ENCODE measurements at places on chromosomes 16 and 17.

- DNase-seq = no peak
These were observed 151.2 kb downstream of the CBLN1 start for GRCh38 chr16:49130397-49130796.

DNA sequence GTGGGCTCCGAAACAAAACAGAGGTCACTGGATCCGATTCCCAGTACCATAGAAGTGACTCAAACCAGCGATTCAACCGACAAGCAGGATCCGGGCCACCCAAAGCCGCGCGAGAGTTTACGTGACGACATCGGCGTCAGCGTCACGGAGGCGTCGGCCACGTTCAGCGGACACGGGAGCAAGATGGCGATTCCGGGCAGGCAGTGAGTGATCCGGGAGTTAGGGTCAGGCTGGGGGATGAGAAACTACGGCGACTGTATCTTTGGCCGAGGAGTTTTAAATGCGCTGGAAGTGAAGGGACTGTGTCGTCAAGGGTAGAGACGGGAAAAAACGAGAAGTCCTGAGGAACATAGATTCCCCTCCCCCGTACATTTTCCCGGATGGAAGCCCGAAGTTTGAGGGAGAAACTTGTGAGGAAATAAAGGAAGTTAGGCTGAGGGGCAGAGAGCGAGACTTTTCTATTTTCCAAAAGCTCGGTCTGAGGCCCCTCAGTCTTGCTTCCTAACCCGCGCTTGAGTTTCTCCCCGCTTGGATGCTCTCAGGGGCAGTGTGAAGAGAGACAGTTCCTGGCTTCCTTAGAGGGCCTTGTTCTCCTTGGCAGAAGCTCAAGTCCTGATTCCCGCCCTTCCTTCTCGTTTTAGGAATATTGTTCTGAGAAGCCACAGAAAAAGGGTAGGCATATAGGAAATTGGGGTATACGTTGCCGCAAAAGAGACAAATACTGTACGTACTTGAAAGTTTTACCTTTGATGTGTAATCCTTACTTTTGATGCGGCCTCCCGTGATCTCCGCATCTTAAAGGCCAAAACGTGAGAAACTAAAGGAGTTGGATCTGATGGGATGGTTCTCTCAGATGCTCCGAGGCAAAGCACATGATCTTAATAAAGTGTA is at the start of gene NSRP1:
Gene NSRP1 (plus strand): TSS at position 156 of the 891 bp plus-strand sequence. CDS start 28 bp downstream, at position 184.
- DNase-seq = peak; percentile 97

DNA sequence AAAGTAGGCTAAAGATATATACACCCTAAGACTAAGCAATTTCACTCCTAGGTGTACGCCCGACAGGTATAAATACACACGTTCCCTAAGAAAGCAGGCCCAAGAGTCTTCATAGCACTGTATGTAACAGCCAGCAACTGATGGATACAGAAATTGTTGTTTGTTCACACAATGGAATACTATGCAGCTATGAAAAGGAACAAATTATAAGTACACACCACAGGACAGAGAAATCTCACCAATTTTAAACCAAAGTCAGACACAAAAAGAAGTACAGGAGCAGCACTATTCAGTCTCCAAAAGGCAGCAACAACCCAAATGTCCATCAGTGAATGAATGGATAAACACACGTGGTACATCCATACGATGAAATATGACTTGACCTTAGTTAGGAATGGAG is 106.1 kb downstream of the LITAF start:
- no peak for DNase-seq

- no peak for DNase-seq
These were observed 77.7 kb downstream of the MRM3 start for GRCh38 chr17:859824-860195.

DNA sequence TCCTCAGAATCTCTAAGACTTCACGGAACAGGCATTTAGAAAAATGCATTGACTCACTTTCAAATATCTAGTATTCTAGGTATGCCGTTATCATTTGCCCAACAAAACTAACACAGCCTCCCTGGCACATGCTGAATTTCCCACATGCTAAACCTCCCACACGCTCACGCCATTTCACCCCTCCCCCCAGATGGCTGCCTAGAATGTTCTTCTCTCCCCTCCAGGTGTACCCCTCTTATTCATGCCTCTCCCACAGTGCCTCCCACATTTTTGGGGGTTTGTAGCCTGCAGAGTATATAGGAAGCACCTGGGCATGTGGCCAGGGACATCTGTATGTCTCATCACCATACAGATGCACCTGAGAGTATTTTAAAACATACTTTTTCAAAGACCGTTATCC is 38.2 kb upstream of the ICAM2 start:
- no peak for DNase-seq

DNA sequence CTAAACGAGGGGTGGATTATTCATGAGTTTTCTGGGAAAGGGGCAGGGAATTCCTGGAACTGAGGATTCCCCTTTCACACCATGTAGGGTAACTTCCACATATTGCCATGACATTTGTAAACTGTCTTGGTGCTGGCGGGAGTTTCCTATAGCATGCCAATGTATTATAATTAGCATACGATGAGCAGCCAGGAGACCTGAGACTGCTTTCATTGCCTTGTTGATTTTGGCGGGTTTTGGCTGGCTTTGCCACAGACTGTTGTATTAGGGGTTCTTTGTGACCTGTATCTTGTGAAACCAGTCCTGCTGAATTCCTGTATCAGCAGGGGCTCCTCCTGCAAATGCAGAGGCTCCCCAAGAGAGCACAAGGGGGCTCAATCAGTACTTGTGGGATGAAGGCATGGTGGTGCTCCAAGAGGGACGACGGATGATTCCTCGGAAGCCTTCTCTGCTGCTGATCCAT is 104.4 kb upstream of the CACNG5 start:
- no peak for DNase-seq

DNA sequence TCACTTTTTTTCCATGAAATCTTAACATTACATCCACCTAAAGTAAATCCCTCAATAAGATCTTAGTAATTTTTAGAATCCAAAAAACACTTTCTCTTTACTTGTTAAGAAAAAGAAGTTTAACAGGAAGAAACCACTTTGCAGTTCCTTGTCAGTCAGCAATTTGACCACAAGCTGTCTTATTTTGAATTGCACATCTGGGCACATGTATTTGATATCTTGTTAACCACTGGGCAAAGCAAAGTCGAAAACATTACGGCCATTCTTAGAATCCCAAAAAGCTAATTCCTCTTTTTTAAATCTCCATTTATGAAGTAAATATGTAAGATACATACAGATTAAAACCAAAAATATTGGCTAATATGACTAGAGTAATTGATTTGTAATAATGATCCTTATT is 1.1 kb downstream of the ABCA10 start:
- DNase-seq = no peak

GRCh38 chr16:65409510-65409909 is 287.6 kb upstream of the CDH11 start:
- DNase-seq = no peak

DNA sequence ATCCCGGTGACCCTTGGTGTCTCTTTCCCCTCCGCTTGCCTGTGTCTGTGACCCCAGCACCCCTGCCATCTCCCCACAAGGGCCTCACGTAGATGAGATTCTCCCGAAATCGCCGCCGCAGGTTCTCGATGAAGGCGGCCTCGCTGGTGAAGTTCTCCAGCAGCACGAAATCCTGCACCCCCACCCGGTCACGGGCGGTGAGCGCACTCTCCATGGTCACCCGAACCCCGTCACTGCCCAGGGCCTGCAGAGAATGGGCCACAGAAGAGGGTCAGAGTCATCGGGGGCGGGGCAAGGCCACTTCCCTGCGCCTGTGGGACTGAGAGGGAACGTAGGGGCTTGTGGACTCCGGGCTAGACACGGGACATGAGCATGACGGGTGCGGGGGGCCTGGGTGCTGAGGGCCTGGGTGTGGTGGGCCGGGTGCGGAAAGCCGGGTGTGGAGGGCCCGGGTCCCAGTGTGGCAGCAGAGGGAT is 8.4 kb downstream of the MYO1C start:
- DNase-seq = no peak

DNA sequence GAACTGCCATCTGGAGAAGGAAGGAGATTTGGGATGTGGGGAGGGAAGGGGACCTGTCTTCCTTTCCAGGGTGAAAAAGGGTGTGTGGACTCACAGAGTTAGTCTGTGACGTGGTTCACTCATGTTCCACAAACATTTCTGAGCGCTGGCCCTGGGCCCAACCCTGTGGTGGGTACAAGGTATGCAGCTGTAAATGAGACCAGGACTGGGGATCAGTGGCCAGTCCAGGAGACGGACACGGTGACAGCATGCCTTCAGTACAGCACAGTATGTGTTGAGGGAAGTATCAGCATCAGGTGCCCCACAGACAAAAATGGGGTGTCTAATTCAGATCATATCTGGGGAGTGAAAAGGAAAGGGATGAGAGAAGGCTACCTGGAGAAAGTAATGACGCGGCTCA is 5.5 kb upstream of the EPX start:
- DNase-seq = no peak

DNA sequence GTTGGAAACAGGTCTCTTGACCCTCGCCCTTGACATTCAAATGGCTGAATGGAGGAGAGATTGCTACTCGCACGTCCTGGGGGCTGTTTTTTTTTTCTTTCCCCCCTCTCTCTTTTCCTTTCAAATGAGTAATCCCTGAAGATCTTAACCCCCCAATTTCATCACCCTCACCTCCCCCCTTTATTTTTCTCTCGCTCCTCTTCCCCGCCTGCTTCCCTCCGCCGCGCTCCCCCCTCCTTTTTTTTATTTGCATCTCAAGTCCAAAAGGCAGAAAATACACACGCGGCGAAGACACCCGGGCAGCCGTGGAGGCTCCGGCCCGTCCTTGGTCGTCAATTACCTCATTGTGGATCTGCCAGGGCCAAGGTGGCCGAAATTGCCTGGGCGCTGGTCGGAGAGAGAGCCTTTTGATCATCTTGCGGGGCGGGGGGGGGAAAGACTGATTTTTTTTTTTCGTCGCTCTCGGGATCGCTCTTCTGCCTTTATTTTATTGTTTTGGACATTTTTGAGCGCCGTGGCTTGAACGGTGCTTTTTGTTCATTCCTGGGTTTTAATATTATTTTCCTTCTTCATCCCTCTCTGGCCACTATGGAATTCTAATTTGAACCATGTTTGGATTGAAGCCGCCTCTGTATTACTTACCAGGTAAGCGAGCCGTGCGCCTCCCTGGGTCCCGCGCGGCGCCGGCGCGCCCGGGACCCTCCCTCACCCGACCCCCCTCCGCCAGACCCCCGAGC is 57.2 kb upstream of the GSE1 start:
- peak; percentile 18 for DNase-seq

- no peak for DNase-seq
These were observed 26.1 kb upstream of the DHRS7B start for GRCh38 chr17:21100636-21101035.

DNA sequence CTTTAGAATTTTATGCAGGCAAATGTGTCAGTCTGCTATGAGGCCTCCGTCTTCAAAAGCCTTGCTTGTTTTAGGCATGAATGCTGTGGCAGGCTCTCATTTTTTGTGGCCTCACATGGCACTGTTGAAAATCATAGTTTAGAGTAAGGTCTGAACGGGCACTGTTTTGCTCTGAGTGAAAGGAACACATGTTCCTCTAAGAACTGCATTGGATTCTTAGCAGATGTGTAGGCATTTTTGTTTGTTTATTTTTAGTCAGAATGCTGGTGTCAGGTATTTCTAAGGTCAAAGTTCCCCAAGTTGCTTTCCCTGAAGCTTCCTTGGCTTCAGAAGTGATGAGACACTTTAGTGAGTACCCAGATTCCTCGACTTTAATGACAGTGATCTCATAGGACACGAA is 173.7 kb downstream of the HS3ST3B1 start:
- peak; percentile 23 for DNase-seq

DNA sequence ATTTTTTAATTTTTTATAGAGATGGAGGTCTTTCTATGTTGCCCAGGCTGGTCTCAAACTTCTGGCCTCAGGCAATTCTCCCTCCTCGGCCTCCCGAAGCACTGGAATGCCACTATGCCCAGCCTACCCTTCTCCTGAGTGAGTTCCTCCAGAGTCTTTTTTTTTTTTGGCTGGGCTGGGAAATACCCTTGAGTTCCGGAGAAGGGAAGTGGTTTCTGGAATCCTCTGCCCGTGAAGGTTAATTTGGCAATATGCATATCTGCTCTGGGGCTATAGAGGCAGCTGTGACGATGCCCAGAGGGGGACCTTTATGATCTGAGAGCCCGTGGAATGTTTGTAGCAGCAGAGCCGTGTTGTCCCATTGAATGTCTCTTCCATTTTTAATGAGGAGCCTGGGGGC is 217.5 kb downstream of the RBFOX1 start:
- DNase-seq = no peak

DNA sequence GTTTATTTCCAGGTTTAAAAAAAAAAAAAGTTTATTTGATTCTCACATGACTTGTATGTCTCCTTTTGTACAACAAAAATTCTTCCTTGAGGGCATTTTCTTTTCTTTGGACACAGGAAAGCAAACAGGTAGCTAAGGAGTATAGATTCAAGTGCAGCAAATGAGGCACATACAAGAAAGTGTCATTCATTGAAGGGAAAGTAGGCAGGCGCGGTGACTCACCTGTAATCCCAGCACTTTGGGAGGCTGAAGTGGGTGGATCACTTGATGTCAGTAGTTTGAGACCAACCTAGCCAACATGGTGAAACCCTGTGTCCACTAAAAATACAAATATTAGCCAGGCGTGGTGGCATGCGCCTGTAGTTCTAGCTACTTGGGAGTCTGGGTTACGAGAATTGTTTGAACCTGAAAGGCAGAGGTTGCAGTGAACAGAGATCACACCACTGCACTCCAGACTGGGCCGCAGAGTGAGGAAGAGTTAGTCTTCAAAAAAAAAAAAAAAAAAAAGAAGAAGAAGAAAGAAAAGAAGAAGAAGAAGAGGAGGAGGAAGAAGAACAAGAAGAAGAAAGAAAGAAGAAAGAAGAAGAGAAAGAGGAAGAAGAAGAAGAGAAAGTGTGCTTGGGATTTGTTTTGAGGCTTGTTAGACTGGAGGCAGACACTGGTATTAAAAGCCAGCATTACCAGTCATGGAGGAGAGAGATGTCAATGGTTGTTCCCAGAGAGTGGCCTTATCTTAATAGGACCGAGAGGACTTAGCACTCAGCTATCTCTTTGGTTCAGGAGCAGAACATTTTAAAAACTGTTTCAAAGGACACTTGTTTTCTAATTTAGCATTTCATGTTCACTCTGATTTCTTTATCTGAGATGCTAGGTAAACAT is 19.7 kb downstream of the GINS3 start:
- no peak for DNase-seq

GRCh38 chr16:68022278-68022727 is 729 bp downstream of the DDX28 start:
- DNase-seq = no peak

- no peak for DNase-seq
These were observed 1.8 kb downstream of the CACNB1 start for GRCh38 chr17:39195568-39196160.

DNA sequence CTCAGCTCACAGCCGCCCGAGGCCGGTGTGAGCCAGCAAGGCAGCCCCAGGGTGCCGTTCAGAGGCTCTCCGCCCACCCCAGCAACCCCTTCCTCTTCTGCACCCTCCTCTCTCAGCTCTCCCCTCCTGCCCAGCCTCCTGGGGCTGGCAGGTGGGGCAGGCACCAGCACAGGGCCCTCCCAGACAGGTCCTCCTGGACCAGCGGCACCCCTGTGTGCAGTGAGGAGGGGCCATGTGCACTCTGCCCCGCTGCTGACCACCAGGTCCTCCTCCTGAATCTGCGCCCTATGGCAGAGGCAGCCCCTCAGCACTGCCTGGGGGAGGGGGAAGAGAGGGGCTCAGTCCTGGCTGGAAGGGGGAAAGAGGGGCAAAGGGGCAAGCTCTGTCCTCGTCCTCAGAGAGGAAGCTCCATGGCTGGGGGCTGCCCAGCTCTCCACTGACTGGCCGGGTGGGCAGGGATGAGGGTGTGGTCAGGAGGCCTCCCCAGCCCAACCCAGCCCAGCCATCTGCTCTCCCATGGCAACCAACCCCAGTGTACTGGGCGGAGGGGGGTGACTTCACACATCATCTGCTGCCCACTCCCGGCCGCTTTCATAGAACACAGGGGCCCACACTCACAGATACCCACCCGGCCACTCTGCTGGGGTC is 5.4 kb upstream of the BCAR1 start:
- no peak for DNase-seq

Data from A549 (cell line).